ENCODE measurements at places on chromosomes 7 and 10. TPM values are rescaled to one million over a fixed set of nuclear protein-coding genes. Genes with fewer than 3 reads are reported as not detected.

Gene STEAP4
- 105 TPM for total RNA-seq

Gene WIPF3
- 1.8 TPM for total RNA-seq

Gene EBF3
- total RNA-seq: 6.0 TPM

Gene GCC1
- 9.0 TPM for total RNA-seq

Gene HELLS
- total RNA-seq: 3.5 TPM

DNA sequence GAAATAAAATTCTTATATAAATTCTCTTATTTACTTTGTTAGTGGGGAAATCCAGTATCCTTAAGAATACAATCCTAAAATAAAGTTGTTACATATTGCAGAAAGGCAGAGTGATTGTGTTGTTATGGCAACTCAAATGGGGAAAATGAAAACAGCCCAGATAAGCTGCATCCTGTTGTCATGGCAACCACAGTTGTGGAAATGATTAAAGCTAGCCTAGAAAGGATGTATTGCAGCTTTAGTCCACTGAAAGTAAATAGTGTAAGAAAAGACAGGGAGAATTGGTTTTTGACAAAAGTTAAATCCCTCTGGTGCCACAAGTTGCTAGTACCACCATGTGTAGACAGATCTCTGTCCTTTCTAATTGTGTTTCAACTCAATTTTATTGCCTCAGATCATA, 43.2 kb downstream of the BTRC start:
- peak; percentile 31 for DNase-seq

DNA sequence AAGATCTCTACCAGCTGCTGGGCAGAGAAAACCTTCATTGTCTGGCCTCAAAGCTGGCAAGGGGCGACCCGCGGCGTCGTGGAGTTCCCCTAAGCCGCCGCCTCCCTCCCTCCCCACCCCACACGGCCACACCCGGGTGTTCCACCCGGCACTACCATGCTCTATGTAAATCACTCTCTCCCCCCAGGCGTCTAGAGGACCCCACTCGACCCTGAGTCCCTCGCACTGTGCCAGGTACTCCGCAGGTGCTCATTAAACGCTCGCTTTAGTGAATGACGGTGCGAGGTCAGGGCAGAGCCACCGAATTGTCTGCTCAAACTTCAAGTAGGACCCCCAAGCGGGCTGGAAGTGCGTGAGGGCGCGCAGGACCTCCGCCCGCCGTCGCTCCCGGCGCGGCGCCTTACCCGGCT, 628 bp downstream of the PARP12 start:
- DNase-seq: peak; percentile 52

DNA sequence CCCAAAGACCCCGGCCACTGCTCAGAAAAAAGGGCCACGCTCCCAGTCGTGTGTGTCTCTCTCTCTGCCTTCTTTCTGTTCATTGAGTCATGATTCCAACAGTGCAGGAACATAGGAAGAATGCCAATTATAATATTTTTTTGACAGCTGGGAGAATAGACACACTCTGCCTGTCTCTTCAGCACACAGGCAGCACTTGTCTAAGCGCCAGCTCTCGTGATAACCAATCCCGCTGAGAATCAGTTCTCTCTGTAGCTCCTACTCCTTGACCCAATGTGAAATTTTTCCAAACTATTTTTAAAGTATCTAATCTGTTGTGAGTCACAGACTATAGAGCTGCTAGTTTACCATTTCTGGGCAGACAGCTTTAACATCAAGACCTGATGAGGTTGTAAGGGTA, 145.7 kb upstream of the RHEB start:
- DNase-seq: peak; percentile 85

DNA sequence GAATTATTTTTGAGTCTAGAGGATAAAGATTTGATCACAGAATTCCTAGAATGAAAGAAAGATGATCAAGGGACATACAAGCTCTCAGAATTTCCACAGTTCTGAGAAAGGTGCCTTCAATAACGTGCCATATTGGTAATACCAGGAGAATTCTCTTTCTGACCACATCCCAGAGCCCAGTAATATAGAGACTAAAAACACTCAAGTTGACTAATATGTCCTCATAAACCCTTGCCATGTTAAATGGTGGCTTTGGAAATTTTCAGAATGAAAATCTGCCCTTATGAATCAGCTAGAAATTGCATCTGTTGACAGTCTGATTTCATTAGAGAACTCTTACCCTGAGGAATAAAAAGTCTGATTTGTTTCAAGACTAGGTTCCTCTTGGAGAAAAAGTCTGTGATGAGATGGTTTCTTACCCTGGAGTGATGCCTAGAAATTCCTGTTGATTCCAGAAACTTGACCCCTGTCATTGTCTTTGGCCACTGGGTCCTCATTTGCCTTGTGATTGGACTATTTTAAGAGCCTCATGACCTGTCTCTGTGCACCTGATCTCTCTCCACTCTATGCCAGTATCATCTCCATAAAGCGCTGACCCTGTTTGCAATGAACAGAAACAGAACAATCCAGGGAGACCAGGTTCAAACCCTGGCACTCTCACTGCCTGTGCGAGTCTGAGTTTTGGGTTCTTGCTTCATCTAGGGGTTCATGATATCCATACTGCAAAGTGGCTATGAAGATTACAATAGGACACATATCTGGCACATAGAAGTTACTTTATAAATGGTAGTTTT, 3.3 kb downstream of the IL2RA start:
- DNase-seq: no peak

- DNase-seq: no peak
Measured at GRCh38 chr7:91201442-91202113, 62.7 kb upstream of the FZD1 start.

GRCh38 chr10:60237977-60238758, 151.5 kb downstream of the ANK3 start:
- DNase-seq: no peak

GRCh38 chr10:112356686-112357085, 17.2 kb upstream of the ACSL5 start:
- no peak for DNase-seq

GRCh38 chr10:11018432-11018841, 765 bp downstream of the CELF2 start:
- peak; percentile 58 for DNase-seq
